Mesenchymal stem cell (in vitro differentiated cells and primary cell): ENCODE measurements at places on chromosomes 5 and 9.

GRCh38 chr9:84397822-84398221, 57.3 kb upstream of the SLC28A3 start:
- DNase-seq = peak; percentile 56

- DNase-seq = no peak
These were observed 36.2 kb upstream of the POU5F2 start for GRCh38 chr5:93777620-93778019.

DNA sequence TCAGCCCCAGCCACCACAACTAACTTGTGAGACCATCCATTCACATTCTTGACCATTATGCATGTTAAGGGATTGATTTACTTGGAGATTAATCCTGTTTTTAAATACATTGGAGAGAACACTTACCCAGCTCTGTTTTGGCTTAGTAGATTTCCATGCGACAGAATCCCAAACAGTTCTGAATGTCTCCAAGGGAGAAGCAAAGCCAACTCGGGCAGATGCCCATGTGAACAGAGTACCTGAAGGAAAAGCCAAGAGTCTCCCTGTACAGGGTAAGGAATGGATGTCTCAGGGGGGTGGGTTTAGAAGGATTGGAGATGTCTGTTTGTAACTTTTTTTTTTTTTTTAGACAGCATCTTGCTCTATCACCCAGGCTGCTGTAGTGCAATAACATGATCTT, 61.0 kb downstream of the GRAMD2B start:
- DNase-seq = no peak

- DNase-seq = no peak
These were observed 38.2 kb upstream of the EXOC3 start for GRCh38 chr5:404666-405241.

DNA sequence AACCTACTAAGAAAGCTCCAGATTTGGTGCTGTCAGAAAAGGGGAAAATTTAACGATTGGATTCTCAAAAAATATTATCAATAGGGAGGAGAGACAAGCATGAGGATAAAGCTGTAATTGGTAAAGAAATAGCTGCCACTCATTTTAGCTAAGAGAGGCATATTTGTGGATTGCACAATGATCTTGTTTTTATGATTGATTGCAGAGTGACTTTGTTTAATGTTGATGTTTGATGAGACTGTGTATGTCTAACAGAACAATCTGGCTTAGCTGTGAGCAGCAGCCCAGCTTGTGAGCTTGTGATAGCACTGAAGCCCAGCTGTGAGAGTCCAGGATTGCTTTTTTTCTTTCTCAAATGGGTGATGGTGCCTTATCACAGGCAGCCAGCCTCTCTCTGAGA, 56.4 kb downstream of the ZNF883 start:
- no peak for DNase-seq

GRCh38 chr5:170388818-170389549, at the start of gene KCNMB1:
Gene KCNMB1 (minus strand): TSS chr5:170389367. CDS start chr5:170385447, 3,920 bp downstream.
- DNase-seq = no peak

DNA sequence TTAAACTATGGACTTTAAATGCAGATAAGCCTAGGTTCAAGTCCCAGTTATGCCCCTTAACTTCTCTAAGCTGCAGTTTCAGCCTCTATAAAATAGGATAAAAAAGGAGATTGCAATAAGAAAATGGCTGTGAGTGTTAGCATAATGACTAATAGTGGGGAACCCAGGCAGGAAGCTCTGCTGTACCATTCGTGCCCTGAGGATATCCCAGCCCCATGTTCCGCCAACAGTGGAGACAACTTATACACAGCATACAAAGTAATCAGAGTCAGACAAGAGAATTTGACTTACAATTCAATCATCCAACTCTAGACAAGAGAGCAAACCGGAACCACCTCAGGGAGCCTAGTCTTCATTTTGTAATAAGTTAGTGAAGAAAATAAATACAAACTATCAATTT, 141.5 kb upstream of the FSTL4 start:
- no peak for DNase-seq

GRCh38 chr9:27542508-27542907, 12.9 kb upstream of the MOB3B start:
- no peak for DNase-seq
